ENCODE measurements at places on chromosomes 11 and 22.

- peak; percentile 66 for DNase-seq
These were observed at the start of gene SIPA1 for GRCh38 chr11:65637794-65638419. SIPA1 (plus strand) TSS chr11:65638101; CDS start chr11:65640922, 2,821 bp downstream.

DNA sequence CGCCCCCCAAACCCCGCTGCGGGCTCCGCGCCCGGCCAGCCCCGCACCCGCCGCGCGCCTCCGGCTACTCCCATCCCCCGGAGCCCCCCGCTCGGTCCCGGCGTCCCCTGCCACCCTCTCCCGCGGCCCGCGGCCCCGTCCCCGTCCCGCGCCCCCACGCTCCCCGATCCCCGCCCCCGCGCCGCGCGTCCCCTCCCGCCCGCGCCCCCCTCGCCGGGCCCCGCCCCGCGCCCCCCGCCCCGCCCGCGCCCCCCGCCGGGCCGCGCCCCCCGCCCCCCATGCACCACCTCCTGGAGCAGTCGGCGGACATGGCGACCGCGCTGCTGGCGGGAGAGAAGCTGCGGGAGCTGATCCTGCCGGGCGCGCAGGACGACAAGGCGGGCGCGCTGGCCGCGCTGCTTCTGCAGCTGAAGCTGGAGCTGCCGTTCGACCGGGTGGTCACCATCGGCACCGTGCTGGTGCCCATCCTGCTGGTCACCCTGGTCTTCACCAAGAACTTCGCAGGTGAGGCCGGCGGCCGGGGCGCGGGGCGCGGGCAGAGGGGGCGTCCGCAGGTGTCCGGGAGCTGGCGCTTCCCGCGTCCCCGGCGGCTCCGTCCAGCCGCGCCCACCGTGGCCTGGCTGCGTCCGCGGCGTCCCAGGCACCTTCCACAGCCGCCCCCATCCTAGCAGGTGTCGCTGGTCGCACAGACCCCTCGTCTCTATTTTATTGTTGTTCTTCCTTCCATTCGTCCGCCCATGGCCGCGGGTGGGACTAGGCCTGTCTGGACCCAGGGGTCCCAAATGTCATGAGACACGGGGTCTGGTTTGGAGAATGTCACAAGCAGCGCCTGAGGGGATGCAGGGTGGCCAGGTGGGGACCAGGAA is at the start of gene PANX2:
Gene PANX2, plus strand, starts transcription at position 279 of the 866 bp plus-strand sequence. Its CDS starts 0 bp downstream, at position 279.
- no peak for DNase-seq

DNA sequence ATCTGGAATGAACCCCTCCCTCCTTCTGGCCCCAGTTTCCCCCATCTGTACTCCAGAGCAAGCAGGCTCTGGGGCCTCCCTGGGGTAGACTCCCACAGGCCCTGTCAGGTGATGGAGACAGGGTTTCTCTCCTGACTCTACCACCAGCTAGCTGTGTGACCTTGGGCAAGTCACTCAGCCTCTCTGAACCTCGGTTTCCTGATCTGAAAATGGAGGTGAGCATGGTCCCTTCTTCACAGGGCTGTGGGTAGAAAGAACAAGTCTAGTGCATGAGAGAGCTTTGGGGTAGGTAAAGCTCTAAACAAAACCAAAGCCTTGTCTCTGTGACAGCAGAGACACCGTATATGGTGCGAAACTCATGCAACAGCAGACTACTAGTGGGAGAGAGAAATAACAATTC is 5.6 kb downstream of the CD5 start:
- DNase-seq: no peak

DNA sequence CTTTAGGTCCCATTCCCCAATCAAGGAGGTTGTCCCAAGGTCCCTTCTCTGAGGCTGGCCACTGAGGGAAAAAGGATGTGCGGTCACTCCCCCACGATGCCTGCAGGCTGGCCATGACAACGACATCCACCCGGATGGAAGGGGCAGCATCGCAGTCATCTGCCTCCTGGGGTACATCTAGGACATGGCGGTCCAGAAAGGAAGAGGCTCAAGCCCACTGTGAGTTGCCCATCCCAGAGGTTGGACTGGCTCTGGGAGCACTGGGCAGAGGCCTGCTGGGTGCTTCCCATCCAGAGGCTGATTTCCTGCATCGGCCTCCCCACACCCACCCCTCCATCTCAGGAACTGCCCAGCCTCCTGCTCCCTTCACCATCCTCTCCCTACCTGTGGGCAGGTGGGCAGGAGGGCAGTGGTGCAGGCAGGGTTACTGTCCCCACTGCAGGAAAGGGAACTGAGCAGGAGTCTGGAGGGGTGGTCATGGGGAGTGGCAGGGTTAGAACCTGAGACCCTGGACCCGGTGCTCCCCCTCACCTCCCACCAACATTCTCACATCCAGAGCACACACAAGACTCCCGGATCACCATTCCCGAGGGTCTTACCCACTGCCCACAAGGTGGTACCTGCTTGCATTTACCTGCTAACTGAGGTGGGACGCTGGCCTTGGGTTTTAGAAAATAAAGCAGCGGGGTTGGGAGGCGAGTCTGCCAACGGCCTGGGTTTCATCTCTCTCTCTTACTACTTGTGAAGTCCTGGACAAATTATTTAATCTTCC is 4.4 kb downstream of the RCE1 start:
- no peak for DNase-seq

DNA sequence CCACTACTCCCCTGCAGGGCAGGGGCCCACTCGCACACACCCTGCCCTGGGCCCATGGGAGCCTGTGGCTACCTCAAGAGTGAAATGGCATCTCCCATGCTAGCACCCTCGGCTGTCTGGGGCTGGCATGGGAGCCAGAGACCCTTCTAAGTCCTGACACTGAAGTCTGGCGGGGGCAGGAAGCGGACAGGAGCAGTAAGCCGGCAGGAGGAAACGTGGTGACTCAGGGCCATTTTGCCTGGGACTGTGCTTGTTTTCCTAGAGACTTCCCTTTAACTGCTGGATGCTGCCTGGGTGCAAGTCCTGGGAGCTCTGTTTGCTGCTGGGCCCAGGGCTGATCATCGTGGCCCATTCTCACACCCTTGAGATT is 16.8 kb downstream of the RELT start:
- no peak for DNase-seq

- DNase-seq: no peak
These were observed 107.9 kb downstream of the SCN3B start for GRCh38 chr11:123546515-123546914.

- DNase-seq: no peak
These were observed 42.1 kb downstream of the KDM2A start for GRCh38 chr11:67160872-67161783.

GRCh38 chr11:70466154-70466553 is 67.8 kb downstream of the CTTN start:
- DNase-seq: no peak

DNA sequence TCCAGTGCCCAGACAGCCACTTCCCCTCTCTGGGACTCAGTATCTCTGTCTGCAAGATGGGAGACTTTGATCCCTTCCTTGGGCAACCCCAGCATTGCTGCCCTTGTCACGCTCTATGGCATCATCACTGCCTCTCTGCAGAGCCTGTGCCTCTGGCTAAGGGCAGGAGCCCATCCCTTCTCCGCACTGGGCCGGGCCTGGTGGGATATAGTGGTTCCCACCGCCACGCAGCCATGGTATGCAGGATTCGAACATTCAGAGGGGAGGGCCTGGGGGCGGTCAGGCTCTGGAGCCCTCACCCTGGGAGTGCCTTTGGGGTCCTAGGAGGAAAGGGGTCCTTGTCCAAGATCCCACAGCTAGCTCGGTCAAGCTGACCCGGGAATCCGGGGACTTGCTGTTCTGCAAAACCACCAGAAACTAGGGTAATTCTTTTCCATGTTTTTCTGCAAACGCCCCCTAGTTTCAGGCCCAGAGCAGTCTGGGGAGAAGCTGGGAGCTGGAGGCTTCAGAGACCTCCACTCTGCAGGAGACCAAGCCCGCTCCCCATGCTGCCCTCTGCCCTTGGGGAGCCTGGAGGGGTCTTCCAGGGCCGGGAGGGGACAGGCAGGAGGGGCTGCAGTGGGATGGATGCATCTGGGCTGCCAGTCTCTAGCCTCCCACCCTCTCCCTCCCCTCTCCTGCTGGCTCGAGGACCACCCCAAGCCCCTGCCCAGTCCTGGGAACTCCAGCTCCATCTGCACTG is 24.4 kb upstream of the CBX7 start:
- no peak for DNase-seq

- DNase-seq: no peak
These were observed 2.8 kb downstream of the USH1C start for GRCh38 chr11:17541330-17541885.

- DNase-seq: no peak
These were observed 75.2 kb downstream of the DHCR7 start for GRCh38 chr11:71372693-71373657.

GRCh38 chr22:50082961-50083461 is 2.2 kb downstream of the MLC1 start:
- DNase-seq: no peak

- DNase-seq: no peak
These were observed 20.1 kb downstream of the OVOL1 start for GRCh38 chr11:65806979-65807378.

GRCh38 chr11:12170984-12171383 is 60.6 kb downstream of the MICAL2 start:
- no peak for DNase-seq

- no peak for DNase-seq
These were observed 90.5 kb downstream of the MYEOV start for GRCh38 chr11:69384251-69385143.

DNA sequence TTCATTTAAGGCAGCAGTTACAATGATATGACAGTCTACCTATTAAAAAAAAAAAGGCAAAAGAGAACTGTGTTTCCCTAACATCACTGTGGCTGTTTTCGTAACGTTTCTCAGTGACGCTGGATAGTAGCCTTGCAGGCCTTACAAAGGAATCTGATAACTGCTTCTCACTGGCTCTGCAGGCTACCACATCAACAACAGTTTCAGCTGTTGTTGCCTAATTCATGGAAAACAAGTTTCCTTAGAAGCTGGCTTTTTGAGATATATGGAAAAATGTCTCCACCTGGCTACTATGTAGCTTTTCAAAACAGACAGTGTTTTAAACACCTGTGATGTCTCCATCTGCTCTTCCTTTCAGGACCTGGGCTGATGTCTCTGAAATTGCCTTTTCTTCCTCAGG is 3.8 kb downstream of the OR51V1 start:
- no peak for DNase-seq

DNA sequence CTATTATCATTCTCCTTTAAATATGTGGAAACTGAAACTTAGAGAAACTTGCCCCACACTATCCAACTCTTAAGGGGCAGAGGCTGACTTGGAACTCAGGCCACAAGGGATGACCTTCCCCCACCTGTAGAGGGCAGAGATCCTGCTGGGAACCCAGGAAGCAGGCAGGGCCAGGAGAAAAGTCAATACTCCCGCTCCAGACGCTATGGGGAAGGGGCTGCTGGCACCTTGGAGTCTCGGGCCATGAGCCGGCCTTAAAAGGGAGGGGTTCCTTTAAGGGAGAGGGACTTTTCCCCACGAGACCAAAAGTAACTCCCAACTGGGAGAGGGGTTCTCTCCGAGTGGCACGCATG is 620 bp upstream of the ANO5 start:
- no peak for DNase-seq

GRCh38 chr22:42997582-42998090 is 17.3 kb downstream of the PACSIN2 start:
- no peak for DNase-seq

GRCh38 chr11:19853920-19854319 is 141.3 kb downstream of the NAV2 start:
- no peak for DNase-seq

GRCh38 chr11:73234471-73235181 is 16.5 kb downstream of the P2RY2 start:
- no peak for DNase-seq

GRCh38 chr22:17751596-17751995 is 22.7 kb downstream of the BID start:
- no peak for DNase-seq

DNA sequence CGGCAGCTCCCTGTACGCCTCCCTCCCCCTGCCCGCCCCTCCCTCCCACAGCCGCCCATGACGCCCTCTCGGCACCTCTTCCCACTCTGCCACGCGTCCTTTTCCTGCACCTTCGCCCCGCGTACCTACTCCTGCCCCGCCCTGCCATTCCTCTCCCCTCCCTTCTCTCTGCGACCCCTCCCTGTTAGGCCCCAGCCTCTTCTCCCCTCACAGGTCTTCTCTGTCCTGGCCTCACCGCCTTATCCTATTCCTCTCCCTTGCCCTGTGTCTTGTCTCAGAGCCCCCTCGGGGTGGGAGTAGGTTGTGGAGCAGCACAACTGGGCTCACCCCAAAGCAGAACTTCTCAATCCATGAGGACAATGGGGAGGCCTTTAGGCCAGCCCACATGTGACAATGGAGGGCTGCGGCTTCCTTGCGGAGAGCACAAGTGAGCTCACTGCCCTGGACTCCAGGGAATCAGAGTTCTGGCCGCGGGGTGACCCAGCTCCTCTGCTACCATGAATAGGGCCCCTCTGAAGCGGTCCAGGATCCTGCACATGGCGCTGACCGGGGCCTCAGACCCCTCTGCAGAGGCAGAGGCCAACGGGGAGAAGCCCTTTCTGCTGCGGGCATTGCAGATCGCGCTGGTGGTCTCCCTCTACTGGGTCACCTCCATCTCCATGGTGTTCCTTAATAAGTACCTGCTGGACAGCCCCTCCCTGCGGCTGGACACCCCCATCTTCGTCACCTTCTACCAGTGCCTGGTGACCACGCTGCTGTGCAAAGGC is 539 bp downstream of the SLC35C1 start:
- no peak for DNase-seq

DNA sequence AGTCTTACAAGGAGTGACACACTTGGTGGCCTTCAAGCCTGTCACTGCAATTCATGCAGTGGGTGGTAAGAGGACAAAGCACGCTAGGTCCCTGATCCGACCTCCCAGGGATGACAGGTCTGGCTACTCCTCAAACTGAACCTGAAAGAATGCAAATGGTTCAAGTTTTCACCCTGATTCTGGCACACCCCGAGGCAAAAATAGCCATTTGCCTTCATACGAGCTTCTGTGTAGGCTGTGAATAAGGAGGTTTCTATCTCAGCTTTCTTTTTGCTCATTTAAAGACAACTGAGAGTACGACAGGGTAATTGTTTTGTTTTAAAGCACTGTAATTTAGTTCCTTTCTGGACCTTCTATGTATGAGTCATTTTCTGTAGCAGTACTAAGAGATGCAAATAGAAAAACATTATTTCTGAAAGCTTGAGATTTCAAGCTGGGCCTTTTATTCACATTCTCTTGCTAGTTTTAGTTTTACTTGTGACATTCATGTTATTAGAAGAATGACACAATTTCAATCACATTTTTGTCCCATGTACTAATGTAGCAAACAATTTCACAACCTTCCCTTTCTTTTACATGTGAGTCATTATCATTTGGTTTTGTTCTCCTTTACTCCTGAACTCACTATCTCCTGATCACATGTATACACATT is 56.6 kb upstream of the FDX1 start:
- DNase-seq: no peak

GRCh38 chr11:44159848-44160721 is 64.6 kb downstream of the EXT2 start:
- no peak for DNase-seq

- DNase-seq: no peak
These were observed 453 bp downstream of the GAS2 start for GRCh38 chr11:22666688-22667439.
